ENCODE measurements at places on chromosomes 12 and 14. TPM values are rescaled to one million over a fixed set of nuclear protein-coding genes. Genes with fewer than 3 reads are reported as not detected.

The ESPL1 gene
- total RNA-seq = 0.89 TPM

The TRHDE gene
- total RNA-seq = 0.46 TPM

The RTL1 gene
- not detected for total RNA-seq

The TMEM116 gene
- 33.0 TPM for total RNA-seq

The LRP1 gene
- total RNA-seq = 161 TPM

The DCP1B gene
- total RNA-seq = 22.0 TPM

The FGF23 gene
- not detected for total RNA-seq

The AQP6 gene
- not detected for total RNA-seq

The PRPH gene
- total RNA-seq = not detected

The SYT10 gene
- total RNA-seq = not detected

The KRT80 gene
- not detected for total RNA-seq

The LRRK2 gene
- 11.0 TPM for total RNA-seq
